Esophagus muscularis mucosa (tissue), 4 donors: ENCODE measurements at places on chromosomes 5 and 9. TPM values are rescaled to one million over a fixed set of nuclear protein-coding genes. Genes with fewer than 3 reads are reported as not detected.

- H3K4me3 ChIP-seq = no peak overlapping the region
- no peak for DNase-seq
- H3K4me1 ChIP-seq = peaks cover 7% of the 10 kb centered on the region
- no peak overlapping the region for H3K27ac ChIP-seq
- H3K36me3 ChIP-seq = no peaks in the 10 kb centered on the region
- no peaks in the 10 kb centered on the region for H3K27me3 ChIP-seq
Measured at GRCh38 chr5:124477577-124477976, 268.9 kb downstream of the ZNF608 start.

GRCh38 chr5:38193015-38193581 lies 65.3 kb upstream of the EGFLAM start:
- H3K27me3 ChIP-seq = no peaks in the 10 kb centered on the region
- H3K4me3 ChIP-seq = no peak overlapping the region
- no peak overlapping the region for H3K27ac ChIP-seq
- H3K36me3 ChIP-seq = no peaks in the 10 kb centered on the region
- no peak for DNase-seq

PCDHB9 gene
- 2.9 TPM for total RNA-seq

DNA sequence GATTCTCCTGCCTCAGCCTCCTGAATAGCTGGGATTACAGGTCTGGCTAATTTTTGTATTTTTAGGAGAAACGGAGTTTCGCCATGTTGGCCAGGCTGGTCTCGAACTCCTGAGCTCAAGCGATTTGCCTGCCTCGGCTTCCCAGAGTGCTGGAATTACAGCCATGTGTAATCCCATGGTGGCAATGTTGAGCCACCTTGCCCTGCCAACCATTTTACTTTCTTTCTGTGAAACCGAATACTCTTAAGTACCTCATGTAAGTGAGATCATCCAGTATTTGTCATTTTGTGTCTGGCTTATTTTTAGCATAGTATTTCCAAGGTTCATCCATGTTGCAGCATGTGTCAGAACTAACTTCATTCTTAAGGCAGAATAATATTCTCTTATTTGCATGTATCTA lies 8.2 kb downstream of the PRRC2B start:
- no peak overlapping the region for H3K4me3 ChIP-seq
- DNase-seq = no peak
- no peaks in the 10 kb centered on the region for H3K27me3 ChIP-seq

NAIP gene
- total RNA-seq = 17.9 TPM

- H3K4me3 ChIP-seq = no peak overlapping the region
- no peaks in the 10 kb centered on the region for H3K36me3 ChIP-seq
- H3K27me3 ChIP-seq = no peaks in the 10 kb centered on the region
- no peaks in the 10 kb centered on the region for H3K4me1 ChIP-seq
- no peak overlapping the region for H3K27ac ChIP-seq
Measured at GRCh38 chr5:142506046-142506445, 179.8 kb downstream of the FGF1 start.

DNA sequence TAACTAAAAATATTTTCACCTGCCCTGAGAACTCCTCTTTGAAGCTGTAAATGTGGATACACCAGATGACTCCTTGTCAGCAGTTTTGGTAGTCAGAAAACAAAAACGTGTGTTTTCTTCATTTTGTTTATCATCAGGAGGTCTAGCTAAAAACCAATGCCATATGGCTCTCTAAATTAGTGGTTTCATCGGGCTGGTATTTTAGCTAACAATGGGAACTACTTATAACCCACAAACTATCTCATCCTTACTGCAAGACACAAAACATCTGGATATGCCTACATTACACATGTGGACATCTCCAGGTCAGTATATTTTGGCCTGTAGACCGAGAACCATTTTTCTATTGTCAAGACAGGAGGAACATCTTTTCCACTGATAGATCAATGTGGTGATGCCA lies 56.2 kb downstream of the GAS1 start:
- no peaks in the 10 kb centered on the region for H3K4me1 ChIP-seq
- H3K27me3 ChIP-seq = no peaks in the 10 kb centered on the region
- H3K4me3 ChIP-seq = no peak overlapping the region
- no peak for DNase-seq

SLC35D2 gene
- 22.2 TPM for total RNA-seq

FOXD4L3 gene
- not detected for total RNA-seq

BTNL3 gene
- not detected for total RNA-seq

DNA sequence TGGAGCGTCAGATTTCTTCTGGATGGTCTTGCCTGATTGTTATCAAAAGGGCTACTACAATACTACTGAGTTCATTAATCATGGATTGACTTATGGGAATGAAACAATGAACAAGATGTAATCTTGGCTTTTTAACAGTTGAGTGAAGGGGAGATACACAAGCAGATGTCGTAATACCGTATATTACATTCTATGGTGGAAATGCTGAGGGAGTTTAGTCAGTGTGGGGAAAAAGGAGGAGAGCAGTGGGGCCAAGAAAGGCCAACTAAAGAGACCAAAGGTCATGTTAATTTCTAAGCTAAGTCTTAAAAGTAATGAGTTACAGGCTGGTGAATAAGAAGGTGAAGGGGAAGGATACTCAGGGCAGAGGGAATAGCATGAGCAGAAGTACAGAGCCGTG lies 29.0 kb upstream of the PSAT1 start:
- H3K4me1 ChIP-seq = no peaks in the 10 kb centered on the region
- DNase-seq = no peak
- H3K36me3 ChIP-seq = peaks cover 14% of the 10 kb centered on the region
- H3K27me3 ChIP-seq = no peaks in the 10 kb centered on the region

GRCh38 chr5:1161108-1161832 lies 40.1 kb upstream of the SLC6A19 start:
- H3K4me3 ChIP-seq = no peak overlapping the region
- no peak overlapping the region for H3K27ac ChIP-seq
- no peaks in the 10 kb centered on the region for H3K36me3 ChIP-seq
- DNase-seq = no peak
- no peaks in the 10 kb centered on the region for H3K27me3 ChIP-seq
- peaks cover 13% of the 10 kb centered on the region for H3K4me1 ChIP-seq

DNA sequence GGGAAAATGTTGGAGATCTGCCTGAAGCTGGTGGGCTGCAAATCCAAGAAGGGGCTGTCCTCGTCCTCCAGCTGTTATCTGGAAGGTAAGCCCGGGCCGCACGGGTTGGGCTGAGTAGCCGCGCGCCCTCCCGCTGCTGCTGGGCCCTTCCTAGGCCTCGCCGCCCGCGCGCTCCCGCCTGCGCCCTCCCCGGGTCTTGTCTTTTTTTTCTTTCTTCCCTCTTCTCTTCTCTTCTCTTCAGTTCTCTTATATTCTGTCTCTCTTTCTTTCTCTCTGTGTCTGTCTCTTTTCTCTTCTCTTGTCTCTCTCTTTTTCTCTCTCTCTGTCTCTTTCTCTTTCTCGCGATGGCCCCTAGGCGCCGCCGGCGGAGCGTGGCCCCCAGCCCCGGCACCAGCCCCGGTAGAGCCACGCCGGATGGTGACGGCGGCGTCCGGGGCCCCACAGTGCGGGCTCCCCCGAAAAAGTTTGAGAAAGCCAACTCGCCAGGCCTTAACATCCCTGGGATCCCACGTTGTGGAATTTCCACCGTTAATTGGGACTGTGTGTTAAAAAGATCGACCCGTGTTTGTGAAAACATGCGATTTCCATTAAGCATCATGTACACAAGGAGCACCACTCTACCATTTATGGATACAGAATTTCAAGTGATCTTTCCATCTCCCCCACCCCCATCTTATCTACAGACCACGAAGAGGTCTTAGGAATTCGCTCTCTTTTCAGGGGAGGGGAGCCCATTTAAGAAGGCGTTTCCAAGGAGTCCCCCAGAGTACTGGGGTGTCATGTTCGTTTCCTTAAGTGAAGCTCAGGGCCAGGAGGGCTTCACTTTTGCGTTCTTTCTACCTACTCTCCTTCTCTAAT lies 616 bp downstream of the ABL1 start:
- no peak for DNase-seq
- peaks cover 79% of the 10 kb centered on the region for H3K4me1 ChIP-seq
- H3K4me3 ChIP-seq = peak overlapping the region; percentile 65
- peak overlapping the region; percentile 93 for H3K27ac ChIP-seq
- no peaks in the 10 kb centered on the region for H3K36me3 ChIP-seq

DNA sequence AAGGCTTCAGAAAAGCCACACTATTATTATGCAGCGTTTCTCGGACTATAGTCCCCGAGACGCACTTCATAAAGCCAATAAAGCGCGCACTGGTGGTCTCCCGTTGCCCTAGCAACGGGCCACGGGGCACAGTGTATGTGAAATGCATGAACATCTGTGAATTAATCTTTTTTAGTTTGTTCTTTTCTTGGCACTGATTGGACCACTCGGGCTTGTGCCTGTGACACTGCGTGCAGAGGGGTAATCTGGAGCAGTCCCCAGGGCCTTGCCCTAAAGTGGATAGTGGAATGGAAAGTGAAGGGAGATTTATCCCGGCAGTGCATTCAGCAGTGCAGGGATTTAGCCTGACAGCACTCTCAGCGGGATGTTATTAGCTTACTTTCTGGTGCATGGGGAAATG lies 92.1 kb downstream of the TLE4 start:
- H3K27me3 ChIP-seq = no peaks in the 10 kb centered on the region
- no peak overlapping the region for H3K27ac ChIP-seq

DNA sequence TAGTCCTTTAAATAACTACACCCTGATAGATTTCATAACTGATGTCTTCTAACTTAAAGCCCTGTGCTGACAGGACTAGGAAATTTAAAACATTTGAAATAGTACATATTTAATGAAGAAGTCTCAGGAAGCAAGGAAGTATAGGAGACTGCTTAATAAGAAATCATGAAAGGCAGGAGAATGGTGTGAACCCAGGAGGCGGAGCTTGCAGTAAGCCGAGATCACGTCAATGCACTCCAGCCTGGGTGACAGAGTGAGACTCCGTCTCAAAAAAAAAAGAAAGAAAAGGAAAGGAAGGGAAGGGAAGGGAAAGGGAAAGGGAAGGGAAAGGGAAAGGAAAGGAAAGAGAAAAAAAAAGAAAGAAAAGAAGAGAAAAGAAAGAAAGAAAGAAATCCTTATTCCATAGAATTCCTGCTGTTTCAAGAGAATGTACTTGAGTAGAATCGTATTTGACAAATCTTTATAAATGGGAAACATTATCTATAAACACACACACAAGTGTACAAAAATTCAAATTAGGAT lies 74.1 kb downstream of the BNC2 start:
- no peaks in the 10 kb centered on the region for H3K36me3 ChIP-seq
- DNase-seq = no peak
- H3K4me3 ChIP-seq = no peak overlapping the region
- H3K27ac ChIP-seq = no peak overlapping the region
- H3K27me3 ChIP-seq = no peaks in the 10 kb centered on the region
